Stimulated activated CD8-positive, alpha-beta memory T cell treated with anti-CD3 and anti-CD28 coated beads, Interleukin-15, amount 100 ng/mL, for 48 hours (primary cell): ENCODE measurements at places on chromosomes 2 and 18.

DNA sequence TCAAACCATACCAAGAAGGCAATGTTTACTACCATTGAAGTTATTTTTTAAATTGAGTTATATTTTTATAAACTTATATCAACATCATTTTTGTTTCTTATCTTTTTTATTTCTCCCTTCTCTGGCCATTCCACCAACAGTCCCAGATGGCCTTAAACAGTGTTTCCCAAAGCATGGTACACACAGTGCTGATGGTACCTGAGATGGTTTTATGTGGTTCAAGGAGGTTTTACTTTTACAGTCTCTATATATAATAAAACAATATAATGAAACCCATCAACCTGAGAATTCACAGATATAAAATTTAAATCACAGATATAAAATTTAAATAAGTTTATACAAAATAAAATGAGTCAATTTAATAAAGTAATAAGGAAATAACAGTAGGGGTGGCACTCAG, 65.1 kb upstream of the MSTN start:
- DNase-seq, result no peak

GRCh38 chr18:71554686-71555085, 989.5 kb downstream of the CBLN2 start:
- DNase-seq, result no peak

DNA sequence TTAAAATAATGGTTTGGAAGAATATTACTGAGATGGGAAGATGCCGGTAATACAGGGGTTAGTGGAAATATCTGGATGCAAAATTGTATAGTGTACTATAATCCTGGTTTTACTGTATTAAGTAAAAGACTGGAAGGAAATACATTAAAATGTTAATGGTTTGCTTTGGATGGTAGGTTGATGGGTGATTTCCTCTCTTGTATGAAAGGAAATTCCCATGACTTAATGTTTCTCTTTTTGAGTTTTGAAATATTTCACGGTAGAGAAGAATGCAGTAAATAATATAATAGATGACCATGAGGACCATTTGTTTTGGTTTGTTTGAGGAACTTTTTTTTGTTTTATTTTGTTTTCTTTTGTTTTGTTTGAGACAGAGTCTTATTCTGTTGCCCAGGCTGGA, 8.2 kb downstream of the SPTBN1 start:
- DNase-seq, result no peak

DNA sequence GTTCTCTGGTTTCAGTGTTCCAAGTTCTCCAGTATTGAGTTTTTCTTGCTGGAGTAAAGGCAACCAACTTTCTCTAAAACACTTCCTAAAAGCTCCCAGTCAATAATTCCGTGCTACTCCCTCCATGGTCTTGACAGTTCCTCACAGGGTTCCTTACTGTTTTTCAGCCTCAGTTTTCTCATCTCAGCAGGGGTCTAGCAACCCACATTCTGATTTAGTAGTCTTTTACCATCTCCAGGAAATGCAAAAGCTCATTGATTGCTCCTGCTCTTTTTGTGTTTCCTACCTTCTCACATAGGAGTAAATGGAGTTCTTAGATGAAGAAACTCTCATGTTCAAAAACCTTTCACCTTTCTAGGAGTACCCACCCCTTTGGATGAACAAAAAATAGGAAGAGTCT, 978.8 kb upstream of the POU3F3 start:
- DNase-seq, result no peak

- no peak for DNase-seq
These were observed 33.5 kb upstream of the SELENOI start for GRCh38 chr2:26312471-26312870.

GRCh38 chr2:112679484-112679883, 33.7 kb downstream of the SLC20A1 start:
- no peak for DNase-seq

- DNase-seq, result no peak
These were observed 13.7 kb upstream of the ECEL1 start for GRCh38 chr2:232501331-232501771.

DNA sequence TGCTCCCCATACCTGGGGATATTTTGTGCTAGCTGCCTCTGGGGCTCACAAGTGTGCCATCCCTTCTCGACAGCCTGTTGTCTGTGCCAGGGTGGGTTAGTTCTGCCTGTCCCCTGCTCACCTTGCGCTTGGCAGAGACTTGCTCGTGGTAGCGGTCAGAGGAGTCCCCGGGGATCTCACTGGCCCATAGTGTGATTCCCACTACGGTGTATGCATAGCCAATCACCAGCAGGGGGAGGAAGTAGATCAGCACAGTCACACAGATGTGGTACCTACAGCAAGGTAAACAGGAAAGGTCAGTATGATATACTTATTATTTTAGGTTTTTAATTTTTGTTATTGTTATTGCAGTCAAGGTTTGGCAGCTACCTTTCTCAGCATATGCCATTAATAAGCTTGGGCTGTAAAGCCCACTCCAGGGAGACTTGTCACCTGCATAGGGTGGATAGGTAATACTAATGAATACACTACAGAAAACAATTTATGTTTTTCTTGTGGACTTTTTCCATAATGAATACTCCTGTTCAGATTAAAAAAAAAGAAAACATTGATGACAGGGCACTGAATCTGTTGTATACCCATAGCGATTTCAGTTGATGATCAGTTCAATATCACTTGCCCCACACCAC, 95.2 kb downstream of the POLE4 start:
- no peak for DNase-seq

- DNase-seq, result no peak
These were observed 118.3 kb downstream of the SH3RF3 start for GRCh38 chr2:109247340-109247739.

- DNase-seq, result no peak
These were observed 1023.9 kb upstream of the ZEB2 start for GRCh38 chr2:145543856-145544255.

- no peak for DNase-seq
These were observed 11.1 kb upstream of the MYL12A start for GRCh38 chr18:3236470-3236869.

DNA sequence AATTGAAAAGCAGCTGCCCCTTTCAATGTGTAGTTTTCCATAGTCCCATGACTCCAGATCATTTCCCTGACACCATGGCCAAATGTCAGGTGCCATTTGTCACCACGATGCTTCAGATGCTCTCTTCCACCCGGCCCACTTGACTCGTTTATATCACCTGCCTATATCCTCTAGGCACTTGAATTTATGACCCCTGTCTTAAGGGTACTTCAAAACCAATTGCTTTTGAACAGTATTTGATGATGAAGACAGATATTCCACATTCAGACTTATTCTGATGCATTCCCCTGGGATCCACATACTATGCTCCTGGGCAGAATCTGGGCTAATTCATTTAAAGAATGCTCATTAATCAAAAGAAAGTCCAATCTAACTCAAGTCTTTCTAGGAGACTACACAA, 16.9 kb upstream of the RHBDD1 start:
- DNase-seq, result no peak

DNA sequence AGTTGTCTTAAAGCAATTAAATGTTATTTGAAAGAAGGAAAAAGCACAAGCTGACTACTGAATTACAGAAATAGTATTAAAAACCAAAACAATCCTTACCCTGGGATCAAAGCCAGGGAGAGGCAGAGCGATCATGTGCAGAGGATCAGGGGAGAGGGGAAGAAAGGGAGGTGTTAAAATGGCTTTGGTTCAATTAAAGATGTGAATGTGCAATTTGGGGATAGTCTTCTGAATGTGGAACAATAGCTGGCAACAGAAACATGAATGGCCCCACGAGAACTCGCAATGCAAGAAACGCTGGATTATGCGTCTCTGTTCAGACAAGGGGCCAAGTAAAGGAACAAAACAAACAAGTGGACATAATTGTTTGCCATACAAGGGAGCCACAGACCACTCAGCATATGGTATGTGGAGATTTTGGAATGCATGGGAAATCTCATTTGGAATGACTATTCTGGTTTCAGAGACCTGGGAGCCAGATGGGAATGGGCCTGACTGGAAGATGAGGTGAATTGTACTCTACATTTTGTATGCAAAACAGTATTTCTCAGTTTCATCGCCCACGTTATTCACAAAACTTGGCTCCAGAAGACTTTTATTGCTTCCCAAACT, 155.4 kb downstream of the SLC4A3 start:
- no peak for DNase-seq

GRCh38 chr2:65557616-65558573, 125.5 kb upstream of the SPRED2 start:
- DNase-seq, result no peak

- DNase-seq, result peak; percentile 26
These were observed 52.4 kb downstream of the STK39 start for GRCh38 chr2:168194784-168195522.

GRCh38 chr2:126781806-126782205, 116.9 kb upstream of the TEX51 start:
- no peak for DNase-seq

GRCh38 chr2:24744356-24744755, 48.8 kb downstream of the PTRHD1 start:
- no peak for DNase-seq

GRCh38 chr2:156447761-156448160, 11.6 kb downstream of the GPD2 start:
- DNase-seq, result no peak

DNA sequence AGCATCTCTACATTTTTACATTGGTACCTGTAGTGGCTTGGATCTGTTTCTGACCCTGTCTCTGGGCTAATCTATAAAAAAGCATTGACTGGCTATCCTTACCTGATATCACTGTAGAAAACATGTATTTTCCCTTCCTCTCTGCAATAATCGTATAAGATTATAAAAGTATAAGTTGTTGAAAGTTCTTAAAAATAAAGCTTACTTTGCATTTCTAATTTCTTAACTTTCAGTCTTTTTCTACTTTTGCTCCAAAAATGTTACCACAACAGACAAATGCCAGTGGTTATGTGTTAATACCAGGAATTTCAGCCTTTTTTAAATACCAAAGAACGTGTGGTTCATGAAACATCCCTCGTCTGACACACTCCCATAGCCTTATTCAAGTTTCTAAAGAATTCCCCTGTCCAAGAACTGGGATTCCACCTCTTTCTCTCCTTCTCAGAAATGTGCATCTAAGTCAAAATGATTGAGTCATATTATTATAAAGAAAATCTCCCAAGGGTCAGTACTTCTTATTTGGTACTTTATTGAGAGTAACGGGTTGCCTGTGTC, 28.5 kb upstream of the ACKR3 start:
- DNase-seq, result no peak

DNA sequence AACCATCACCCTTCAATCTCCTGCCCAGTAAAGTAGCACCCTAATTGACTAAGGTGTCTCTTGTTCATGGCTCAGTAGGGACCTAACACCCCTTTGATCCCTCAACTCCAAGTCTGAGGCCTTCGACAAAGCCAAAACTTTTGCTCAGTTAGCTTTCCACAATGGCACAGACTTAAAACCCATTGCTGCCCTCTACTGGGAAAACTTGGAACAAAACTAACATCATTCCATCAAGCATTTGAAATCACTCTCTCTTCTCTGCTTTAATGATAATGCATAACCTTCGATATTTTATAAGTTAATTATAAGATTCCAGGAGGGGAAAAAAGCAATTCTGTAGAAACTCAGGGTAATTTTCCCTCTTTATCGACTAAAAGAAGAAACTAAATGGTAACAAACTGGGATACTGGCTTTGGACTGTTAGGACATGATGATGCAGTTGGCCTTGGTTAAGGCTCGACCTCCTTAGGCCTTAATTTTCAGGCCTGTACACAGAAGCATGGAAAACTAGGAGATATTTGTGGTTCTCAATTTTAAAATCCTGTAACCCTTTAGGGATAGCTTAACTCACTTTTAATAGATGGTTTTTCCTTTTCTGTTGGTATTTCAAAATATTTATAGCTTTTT, 127.8 kb downstream of the STK39 start:
- DNase-seq, result no peak

GRCh38 chr2:113231064-113231463, 47.7 kb downstream of the PAX8 start:
- no peak for DNase-seq

- DNase-seq, result no peak
These were observed 144.9 kb upstream of the TWIST2 start for GRCh38 chr2:238703053-238703415.

DNA sequence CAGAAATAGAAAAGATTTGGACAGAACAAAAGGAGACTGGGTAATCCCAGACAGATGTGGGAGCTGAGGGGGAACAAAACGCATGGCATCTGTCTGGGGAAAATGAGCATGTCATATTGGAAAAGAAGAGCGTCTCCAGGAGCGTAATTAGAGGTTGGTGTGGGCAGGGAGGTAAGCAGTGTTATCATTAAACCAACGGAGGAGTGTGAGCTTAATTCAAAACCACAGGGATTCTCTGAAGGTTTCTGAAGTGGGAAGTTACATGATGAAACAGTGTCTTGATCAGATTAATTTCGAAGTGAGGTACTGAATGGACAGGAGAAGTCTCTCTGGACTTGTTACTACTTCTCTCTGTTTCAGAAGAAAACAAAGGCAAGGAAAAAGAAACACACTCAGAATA, 53.3 kb downstream of the DTNB start:
- DNase-seq, result no peak

GRCh38 chr18:36650906-36651305, 177.9 kb downstream of the TPGS2 start:
- DNase-seq, result no peak

GRCh38 chr18:34998661-34999060, 42.6 kb upstream of the MAPRE2 start:
- no peak for DNase-seq

GRCh38 chr2:44623622-44624351, 262.0 kb downstream of the CAMKMT start:
- no peak for DNase-seq

DNA sequence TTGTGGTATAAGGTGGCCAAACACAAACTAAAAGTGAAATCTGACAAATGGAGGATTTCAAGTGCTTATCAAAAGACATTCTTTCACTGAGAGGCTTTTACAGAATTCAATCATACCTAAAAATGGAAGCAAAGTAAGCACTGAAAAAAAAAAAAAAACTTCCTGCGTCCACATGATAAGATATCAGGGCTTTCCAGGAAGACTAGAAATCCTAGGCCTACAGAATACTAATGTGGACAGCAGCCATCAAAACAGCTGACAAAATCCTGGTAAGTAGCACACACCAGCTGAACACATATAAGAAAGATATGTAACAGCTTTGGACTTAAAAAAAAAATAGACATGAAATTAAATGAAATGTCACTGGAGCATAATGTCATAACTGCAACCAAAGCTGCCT, 178.2 kb downstream of the SUCLG1 start:
- DNase-seq, result no peak

- DNase-seq, result no peak
These were observed 420.3 kb upstream of the CHAC2 start for GRCh38 chr2:53347269-53347668.

GRCh38 chr2:147500229-147500628, 344.6 kb upstream of the ACVR2A start:
- no peak for DNase-seq

- no peak for DNase-seq
These were observed 35.5 kb downstream of the STAT1 start for GRCh38 chr2:190978389-190979053.

DNA sequence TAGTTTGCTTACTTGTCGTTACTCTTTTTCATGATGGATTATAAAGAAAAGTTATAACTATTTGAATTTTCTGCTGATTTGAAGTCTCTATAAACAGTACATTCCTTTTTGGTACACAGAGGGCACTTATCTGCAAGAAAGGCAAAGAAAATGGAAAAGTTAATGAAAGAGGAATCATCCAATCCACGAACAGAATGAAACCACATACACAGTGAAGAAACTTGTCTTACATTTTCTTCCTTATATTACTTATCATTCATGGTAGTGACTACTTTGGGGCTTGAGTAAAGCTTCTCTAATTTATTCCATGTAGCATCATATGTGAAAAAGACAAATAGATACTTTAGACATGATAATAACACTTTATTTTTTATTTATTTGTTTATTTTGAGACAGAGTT, 14.8 kb upstream of the ACTR3 start:
- no peak for DNase-seq
